ENCODE measurements at places on chromosomes 12 and 14.

DNA sequence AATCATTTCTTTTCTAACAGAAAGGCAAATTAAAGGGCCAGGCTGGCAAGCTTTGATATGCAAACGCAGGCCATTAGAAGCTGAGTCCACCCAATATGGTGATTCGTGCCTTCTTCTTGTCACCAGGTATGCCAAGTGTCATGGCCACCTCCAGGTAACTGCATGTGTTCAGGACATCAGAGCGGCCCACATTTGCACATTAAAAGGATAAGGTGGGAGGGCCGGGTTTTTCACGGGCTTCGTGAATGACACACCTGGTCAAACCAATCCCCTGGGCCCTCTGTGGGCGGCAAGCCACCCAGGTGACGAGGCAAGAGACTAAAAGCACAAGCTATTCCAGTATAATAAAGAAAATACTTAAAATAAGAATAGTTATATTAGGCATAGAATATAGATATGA, 75.9 kb upstream of the TSPAN11 start:
- DNase-seq = no peak

GRCh38 chr14:55706893-55707292, 126.9 kb downstream of the KTN1 start:
- DNase-seq = no peak

GRCh38 chr14:69133206-69134125, 19.5 kb downstream of the DCAF5 start:
- no peak for DNase-seq

GRCh38 chr12:10169104-10169503, 2.8 kb downstream of the OLR1 start:
- DNase-seq = no peak

- DNase-seq = no peak
Observed at GRCh38 chr12:100721169-100721568, 73.4 kb upstream of the ANO4 start.

DNA sequence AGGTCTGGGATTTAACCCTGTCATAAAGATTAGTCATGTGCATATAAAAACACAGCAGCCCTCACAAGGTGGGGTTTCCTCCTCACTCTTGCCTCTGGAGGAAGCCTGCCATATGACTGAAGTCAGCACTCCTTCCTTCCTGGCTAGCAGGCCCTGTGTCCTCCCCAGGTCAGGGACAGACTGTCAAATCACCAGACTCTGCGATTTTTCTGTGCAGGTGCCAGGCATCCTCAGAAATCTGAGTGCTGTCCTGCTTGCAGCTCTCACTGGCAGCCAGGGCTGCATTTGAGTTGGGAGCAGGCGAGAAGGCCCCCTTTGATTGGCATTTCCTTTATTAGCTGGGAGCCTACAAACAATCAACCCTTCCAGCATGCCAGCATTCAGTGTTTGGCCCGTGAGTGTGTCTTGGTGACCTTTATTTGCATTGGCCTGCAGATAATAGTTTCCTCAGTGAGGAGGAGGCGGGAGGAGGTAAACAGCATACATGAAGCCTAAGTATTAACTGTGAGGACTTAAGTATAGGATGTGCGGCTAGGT, 183.8 kb upstream of the ARHGAP5 start:
- no peak for DNase-seq

GRCh38 chr12:116672842-116673516, 64.9 kb downstream of the SPRING1 start:
- no peak for DNase-seq

DNA sequence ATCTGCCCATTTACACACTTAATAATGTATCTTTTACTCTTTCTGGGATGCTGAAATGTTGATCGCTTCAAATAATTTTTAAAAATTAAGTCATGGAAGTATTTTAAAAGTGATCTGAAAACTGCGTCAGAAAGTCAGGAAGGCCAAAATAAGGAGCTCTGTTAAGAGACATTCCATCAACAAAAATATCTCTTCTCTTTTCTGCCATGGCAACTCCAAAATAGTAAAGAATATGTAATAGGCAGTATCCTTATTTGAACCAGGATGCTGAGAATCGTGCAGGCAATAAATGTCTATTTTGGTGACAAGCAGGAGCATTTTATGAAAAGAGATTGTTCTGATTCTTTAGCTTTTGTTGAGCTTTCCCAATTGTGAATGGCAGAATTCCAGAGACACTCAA, 81.8 kb upstream of the PPP1R12A start:
- DNase-seq = no peak

GRCh38 chr12:25903603-25904245, 54.8 kb upstream of the RASSF8 start:
- no peak for DNase-seq

- no peak for DNase-seq
Observed at GRCh38 chr12:111006621-111007020, 86.2 kb upstream of the MYL2 start.

DNA sequence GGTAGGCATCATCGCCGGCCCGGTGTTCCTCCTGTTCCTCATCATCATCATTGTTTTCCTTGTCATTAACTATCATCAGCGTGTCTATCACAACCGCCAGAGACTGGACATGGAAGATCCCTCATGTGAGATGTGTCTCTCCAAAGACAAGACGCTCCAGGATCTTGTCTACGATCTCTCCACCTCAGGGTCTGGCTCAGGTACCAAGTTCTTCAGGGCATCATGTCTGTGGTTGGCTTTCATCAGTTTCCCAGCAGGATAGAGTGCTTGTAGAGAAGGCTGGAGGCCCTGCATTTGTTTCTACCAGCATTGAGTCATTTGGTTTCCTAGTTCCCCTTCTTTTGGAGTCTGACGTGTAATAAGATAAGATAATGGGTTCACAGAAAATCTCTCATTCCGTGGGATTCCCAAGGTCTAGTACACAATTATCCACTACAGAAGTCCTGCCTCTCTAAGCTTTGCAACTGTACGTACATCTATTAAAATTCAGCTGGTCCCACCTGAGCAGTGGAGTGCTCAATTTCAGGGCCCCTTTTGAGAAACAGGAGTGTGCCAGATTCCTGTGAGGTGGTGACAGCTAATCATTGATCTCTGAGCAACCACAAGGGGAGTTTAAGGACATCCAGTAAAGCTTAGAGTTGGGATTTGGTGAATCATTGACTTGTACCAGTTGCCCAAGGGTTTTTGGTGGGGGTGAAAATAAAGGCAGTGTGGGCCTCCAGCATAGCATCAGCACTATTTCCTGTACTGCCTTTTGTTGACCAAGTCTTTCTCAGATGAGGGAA, 25.1 kb downstream of the ACVR1B start:
- no peak for DNase-seq

GRCh38 chr14:60294411-60295069, 45.5 kb downstream of the PPM1A start:
- no peak for DNase-seq

DNA sequence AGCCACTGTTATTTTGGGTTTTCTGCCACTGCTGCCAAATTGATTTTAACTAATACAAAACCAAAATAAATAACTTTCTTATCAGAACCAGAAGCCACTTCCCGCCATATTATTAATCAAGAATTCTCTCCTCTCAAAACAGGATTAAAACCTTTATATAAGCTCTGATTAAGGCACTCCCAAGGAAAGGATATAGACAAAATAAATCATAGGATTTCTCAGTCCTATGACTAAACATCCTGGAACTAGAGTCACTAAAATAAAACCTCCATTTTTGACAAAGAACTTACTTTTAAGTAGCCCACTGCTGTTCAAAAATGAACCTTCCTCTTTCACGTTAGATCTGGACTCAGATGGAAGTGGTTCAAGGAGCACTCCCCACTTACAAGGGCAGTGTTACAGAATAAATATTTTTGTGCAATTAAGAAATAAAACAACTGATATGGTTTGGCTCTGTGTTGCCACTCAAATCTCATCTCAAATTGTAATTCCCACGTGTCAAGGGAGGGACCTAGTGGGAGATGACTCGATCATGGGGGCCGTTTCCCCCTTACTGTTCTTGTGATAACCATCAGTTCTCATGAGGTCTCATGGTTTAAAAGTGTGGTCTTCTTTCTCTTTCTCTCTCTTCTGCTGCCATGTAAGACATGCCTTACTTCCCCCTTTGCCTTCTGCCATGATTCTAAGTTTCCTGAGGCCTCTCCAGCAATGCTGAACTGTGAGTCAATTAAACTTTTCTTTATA, 26.4 kb downstream of the GXYLT1 start:
- no peak for DNase-seq

GRCh38 chr14:102659797-102660196, 67.3 kb downstream of the RCOR1 start:
- no peak for DNase-seq

DNA sequence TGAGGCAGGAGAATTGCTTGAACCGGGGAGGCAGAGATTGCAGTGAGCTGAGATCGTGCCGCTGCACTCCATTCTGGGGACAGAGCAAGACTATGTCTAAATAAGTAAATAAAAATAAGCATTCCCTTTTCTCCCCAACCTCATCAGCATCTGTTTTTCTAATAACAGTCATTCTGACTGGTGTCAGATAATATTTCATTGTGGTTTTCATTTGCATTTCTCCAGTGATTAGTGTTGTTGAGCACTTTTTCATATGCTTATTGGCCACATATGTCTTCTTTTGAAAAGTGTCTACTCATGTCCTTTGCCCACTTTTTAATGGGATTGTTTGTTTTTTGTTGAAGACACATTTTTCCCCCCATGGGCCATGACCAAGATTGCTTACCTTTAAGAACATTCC, 243.2 kb downstream of the ADAMTS20 start:
- no peak for DNase-seq

GRCh38 chr14:57493467-57494181, at the start of gene CCDC198:
Gene CCDC198, minus strand, starts transcription at chr14:57493857. Its CDS starts 142 bp downstream, at chr14:57493715.
- DNase-seq = no peak

- DNase-seq = no peak
Observed at GRCh38 chr14:36512585-36513003, 7.4 kb downstream of the NKX2-1 start.

- no peak for DNase-seq
Observed at GRCh38 chr12:71945121-71945520, 6.5 kb downstream of the TPH2 start.

DNA sequence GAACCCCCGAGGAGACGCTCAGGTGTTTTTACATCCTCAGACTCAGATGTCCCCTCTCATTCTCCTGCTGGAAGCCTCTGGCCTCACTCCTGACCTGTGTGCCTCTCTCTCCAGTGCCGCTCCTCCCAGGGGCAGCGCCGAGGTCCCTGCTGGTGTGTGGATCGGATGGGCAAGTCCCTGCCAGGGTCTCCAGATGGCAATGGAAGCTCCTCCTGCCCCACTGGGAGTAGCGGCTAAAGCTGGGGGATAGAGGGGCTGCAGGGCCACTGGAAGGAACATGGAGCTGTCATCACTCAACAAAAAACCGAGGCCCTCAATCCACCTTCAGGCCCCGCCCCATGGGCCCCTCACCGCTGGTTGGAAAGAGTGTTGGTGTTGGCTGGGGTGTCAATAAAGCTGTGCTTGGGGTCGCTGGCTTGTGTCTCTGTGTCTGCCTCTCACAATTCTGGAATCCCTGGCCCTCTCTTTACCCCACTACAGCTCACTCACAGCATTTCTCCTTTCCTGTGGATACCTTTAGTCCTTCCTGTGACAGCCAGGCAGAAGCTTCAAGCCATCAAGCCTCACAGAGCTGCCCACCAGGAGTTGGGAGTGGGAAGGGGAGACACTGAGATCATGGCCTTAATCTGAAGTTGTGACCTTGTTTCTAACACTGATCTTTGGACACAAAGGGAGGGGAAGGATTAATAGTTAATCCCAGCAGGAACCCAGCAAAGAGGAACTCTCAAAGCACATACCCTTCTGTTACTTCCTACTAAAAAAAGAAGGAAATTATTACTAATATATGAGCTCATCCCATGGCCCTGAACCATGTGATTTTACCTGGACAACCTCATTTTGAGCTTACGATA, 1.1 kb upstream of the SOAT2 start:
- no peak for DNase-seq

- no peak for DNase-seq
Observed at GRCh38 chr12:100133200-100133599, 9.5 kb downstream of the BLTP3B start.

DNA sequence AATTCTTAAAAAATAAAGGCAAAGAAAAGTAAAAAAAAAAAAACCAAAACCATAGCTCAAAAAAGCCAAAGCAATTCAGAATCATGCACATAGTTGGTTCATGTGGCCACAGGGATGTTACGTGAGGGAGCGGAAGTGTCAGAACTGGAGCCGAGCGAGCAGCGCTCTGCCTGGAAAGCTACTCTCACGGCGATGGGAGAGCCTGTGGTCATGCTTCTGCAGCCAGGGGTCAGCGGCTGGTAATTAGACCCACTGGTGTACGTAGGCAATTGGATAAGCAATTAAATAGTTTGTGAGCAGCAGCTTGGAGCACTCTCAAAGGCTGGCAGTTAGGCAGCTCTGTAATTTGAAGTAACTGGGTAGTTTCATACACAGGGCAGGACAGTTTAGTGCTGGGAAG, 58.1 kb downstream of the TRHDE start:
- DNase-seq = no peak

- DNase-seq = no peak
Observed at GRCh38 chr12:25997201-25997963, 38.9 kb downstream of the RASSF8 start.

- no peak for DNase-seq
Observed at GRCh38 chr14:104769324-104770071, 16.6 kb downstream of the SIVA1 start.

- no peak for DNase-seq
Observed at GRCh38 chr12:19988459-19988873, 379.9 kb upstream of the PDE3A start.

DNA sequence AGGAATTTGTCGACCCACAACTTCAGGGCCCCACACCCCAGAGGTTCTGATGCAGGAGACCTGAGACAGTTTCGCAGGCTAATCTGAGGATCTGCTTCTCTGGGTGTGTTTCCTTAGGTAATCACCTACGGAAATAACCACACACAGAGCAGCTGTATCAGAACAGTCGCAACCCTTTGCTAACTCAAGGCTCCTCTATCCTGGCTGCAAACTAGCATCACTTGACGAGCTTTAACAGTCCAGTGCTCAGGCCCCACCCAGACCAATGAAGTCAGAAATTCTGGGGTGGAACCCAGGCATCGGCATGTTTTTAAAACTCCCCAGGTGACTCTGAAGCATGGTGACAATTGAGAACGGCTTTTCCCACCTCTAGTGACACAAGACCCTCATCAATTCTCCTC, 20.7 kb downstream of the SLC7A7 start:
- no peak for DNase-seq

Data from effector memory CD4-positive, alpha-beta T cell (primary cell).